Mammary epithelial cell (primary cell): ENCODE measurements at places on chromosomes 6 and 20.

DNA sequence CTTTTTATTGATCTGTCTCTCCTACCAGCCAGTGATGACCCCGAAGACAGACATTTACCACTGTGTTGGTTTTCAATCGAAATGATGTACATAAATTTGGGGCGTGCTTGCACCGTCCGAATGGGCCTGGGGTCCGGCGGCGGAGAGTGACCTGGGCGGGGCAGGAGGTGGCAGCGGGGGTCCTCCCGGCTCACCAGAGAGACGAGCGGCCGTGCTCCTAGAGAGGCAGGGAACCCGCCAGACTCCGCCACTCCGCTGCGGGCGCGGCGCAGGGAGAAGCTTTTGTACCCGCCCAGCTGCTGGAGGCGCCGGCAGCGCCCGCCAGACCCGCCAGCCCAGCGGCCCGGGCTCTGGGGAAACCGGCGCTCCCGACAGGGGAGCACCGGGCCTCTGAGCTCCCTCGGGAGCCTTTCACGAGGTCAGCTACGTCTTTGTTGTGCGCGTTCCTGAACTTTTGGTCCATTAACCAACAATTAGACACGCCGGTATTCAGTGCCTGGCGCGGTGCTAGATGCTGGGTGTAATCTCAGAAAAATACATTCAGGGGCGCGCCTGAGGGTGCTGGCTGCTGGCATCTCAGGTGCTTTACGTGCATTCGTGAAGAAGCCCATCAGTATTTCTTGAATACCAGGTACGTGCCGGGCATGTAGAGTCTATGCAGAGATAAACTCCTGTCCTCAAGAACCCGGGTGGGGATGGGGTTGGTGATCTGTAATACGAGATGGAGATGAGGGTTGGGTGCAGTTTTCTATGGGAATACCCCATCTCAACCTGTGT is at the start of gene PGBD1:
PGBD1 (plus strand) TSS at position 285 of the 777 bp plus-strand sequence. CDS start 2,242 bp downstream, outside the sequence.
- peak; percentile 61 for DNase-seq

DNA sequence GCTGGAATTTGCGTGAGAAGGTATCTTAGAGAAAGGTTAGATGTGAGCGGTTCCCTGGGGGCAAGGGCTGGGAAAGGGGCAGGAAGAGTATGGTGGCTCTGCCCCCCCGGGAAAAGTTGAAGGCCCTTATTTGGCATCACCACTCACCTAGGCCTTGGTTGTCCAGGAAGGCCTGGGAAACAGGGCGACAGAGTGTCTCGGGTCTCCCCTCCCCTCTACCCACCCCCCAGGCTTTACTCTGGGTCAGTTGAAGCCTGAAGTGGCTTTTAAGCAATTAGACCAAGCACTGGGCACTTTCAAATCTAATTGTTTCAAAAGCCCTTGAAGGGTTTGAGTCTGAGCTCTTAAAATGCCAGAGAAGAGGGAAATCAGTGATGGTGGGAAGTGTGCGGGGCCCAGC is 30.2 kb upstream of the FOXP4 start:
- DNase-seq, result no peak

GRCh38 chr6:11188161-11188915 is 44.1 kb downstream of the NEDD9 start:
- peak; percentile 30 for DNase-seq

DNA sequence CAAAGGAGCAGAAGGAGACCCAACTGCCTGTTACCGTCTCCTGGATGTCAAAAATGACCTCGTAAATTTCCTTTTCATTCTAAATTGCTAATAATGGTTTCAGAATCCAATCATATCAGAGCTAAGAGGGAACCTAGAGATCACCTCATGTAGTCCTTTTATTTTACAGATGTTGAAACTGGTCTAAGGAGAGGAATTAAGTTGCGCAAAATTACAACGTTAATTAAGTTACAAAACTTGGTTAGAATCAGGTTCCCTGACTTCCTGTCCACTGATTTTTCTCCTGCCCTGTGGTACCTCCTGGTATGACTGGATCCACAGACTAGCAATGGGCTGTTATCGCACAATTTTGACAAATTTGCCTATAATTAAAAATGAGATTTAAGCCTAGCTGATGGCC is 9.0 kb upstream of the STK38 start:
- no peak for DNase-seq

- no peak for DNase-seq
Measured at GRCh38 chr6:111971181-111971841, 82.6 kb upstream of the CCN6 start.

DNA sequence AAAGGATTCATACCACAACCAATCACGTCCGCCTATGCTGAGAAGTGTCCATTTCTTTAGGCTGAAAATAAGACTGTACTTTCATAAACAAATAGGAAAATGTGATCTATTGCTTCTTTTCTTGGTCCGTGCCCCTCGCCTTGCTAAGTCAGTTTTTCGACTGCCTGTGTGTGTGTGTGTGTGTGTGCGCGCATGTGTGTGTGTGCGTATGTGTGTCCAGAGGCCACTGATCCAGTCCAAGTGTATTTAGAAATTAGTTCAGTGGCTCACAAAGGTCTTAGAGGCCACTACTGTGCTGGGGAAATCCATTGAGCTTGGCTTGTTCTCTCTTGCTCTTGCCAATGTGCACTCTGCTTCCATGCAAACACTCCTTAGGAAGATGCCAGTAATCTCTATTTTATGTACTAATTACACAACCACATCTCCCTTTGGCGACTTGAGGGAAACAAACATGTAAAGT is 50.5 kb downstream of the SLC22A23 start:
- no peak for DNase-seq

DNA sequence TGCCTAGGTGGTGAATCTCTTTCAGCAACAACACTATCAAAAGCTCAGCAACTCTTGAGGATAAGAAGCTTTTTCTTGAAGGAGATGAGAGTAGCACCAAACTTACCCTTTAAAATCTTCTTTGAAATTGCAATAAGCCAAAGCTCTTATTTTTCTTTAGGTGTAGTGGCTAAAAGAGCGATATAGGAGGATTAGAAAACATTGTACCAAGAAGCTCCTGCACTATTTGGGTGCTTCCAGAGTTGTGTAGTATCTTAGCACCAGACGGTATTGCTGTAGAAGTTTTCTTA is 1.2 kb downstream of the FUT9 start:
- DNase-seq, result no peak

- DNase-seq, result peak; percentile 20
Measured at GRCh38 chr6:106026748-106027715, 59.1 kb upstream of the PRDM1 start.

DNA sequence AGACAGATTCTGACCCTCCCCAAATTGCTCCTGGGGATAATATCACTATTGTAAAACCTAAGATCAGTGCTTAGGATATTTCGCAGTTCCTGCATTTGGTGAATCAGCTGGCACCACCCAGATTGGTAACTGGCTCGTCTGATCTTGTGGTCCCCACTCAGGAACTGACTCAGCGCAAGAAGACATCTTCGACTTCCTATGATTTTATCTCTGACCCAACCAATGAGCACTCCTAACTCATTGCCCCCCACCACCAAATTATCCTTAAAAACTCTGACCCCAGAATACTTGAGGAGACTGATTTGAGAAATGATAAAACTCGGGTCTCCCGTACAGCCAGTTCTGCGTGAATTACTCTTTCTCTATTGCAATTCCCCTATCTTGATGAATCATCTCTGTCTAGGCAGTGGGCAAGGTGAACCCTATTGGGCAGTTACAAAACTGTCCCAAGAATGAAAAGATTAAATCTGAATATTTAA is 55.7 kb upstream of the PRND start:
- peak; percentile 95 for DNase-seq

- no peak for DNase-seq
Measured at GRCh38 chr6:110949679-110950285, 8.7 kb upstream of the GTF3C6 start.

GRCh38 chr20:57071283-57071731 is 195.1 kb downstream of the BMP7 start:
- DNase-seq, result no peak

GRCh38 chr6:767755-768512 is 75.0 kb upstream of the EXOC2 start:
- DNase-seq, result no peak

DNA sequence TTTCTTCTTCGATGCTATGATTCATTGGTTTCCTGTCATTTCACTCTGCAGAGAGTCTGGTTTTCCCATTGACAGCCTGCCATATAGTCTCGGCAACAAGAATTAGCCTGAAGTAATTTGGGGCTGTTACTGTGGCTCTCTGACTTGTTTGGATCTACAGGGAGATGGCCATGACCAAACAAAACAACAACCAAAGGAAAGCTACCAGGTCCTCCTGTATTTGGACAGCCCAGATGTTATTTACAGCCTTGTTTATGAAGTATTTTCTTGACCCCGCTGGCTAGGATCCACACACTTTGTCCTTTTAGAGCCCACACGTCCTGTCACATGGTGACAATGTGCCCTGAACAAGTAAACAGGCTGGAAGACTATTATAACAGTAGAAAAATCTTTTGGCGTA is 111.4 kb upstream of the PREP start:
- DNase-seq, result no peak

- DNase-seq, result no peak
Measured at GRCh38 chr20:33862709-33863403, 51.7 kb downstream of the CHMP4B start.

GRCh38 chr20:60752741-60753420 is 499.2 kb upstream of the CDH4 start:
- DNase-seq, result no peak

DNA sequence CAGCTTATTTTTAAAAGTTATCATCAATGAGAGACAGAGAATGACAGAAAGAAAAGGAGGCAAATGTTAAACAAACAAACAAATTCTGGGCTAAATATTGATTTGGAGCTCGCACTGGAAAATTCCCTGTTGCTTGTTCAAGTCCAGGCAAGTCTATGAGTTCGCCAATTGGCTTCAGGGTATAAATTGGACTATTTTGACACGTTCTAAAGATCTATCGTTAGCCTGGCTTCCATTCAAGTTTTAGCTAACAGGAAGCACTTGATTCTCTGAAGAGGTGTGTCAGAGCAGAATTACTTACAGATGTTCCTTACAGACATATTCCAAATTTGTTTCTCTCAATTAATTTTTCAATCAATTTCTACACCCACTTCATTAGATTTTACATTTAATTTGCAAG is 15.8 kb upstream of the RFPL4B start:
- DNase-seq, result peak; percentile 69

GRCh38 chr6:122752459-122752858 is 27.1 kb upstream of the FABP7 start:
- no peak for DNase-seq

DNA sequence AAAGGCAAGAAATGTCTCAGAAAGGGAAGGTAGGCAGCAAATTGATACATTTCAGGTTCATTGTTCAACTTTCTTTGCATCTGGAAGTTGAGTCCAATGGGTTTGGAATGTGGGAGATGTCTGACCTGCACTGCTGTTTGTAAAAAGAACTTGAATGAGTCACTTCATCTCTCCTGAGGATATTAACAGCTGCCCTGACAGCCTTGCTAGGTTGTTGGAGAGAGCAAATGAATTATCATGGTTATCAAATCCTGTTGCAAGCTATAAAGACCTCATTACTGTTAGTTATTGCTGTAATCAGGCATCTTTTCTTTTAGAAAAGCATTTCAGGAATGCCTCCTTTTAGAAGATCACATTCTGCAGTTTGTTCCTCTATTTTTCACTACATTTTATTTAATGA is 23.0 kb upstream of the FLRT3 start:
- DNase-seq, result peak; percentile 43

- no peak for DNase-seq
Measured at GRCh38 chr6:650098-650497, 6.8 kb downstream of the HUS1B start.
